Stimulated activated CD8-positive, alpha-beta memory T cell treated with anti-CD3 and anti-CD28 coated beads, Interleukin-4, amount 100 ng/mL, for 1 hour (primary cell): ENCODE measurements at places on chromosomes 5 and 9.

DNA sequence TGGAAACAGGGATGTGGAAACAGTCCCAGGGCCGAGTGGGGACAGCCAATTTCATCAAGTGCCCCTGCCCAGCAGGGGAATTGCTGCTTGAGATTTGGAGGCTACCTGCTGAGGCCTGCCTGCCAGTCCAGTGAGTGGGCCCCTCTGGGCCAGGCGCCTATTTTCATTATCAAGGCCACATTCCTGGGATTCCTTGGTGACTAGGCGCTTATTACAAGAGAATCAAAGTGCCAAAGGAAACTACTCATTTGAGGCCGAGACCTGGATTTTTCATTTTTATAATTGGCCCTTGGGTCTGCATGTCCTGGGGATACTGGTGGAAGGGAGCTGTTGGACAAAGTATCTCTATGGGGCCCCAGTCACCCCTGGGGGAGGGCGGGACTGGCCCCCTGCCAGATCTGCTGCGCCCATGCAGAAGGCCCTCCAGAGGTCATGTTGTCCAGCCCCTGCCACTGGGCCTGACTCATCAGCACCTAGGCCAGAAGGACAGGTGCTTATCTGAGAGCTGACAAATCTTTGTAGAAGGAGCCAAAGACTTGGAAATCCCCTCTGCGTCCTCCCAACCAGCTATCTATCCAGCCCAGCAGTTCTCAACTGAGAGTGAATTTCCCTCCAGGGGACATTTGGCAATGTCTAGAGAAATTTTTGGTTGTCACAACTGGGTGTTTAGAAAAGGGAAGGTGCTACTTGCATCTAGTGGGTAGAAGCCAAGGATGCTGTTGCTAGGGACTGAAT is 45.6 kb downstream of the FOXI1 start:
- no peak for DNase-seq

DNA sequence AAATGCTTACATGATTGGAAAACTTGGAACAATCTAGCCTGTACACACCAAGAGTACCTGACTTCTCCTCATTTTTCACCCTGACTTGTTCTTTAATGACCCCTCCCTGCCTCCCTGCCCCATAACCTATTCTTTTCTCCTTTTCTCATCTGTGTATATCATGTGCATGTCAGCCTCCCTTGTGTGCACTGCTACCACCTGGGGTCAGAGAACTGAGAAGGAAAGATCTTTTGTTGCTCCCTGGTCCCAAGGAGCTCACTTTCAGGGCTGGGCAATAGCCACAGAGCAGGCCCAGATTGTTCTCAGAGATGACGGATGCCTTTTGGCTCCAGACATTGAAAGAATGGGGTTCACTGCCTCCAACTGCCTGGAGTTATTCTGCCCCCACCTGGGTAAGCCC is 5.1 kb downstream of the MAP1B start:
- DNase-seq: no peak

DNA sequence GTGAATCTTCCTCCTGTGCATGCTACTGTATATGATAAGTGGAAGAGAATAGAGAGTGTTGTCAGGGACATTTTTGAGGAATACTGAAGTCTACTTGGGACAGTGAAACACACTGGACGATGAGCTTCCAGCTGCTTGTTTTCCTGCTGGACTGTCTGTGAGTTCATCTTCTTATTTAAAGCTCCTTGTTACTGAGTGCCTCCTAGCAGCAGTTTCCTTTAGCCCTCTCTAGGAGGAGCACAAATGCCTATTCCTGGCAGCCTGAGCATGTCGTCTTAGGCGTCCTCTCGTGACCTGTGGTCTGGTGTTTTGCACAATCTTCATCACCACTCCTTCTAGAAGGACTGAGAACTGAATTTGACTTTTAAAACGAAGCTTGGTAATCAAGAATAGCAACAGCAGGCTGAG is 43.8 kb downstream of the ANKRD33B start:
- no peak for DNase-seq

- DNase-seq: no peak
These were observed 14.1 kb upstream of the TOR2A start for GRCh38 chr9:127749090-127749787.

- no peak for DNase-seq
These were observed 118.7 kb downstream of the DROSHA start for GRCh38 chr5:31413030-31413812.

DNA sequence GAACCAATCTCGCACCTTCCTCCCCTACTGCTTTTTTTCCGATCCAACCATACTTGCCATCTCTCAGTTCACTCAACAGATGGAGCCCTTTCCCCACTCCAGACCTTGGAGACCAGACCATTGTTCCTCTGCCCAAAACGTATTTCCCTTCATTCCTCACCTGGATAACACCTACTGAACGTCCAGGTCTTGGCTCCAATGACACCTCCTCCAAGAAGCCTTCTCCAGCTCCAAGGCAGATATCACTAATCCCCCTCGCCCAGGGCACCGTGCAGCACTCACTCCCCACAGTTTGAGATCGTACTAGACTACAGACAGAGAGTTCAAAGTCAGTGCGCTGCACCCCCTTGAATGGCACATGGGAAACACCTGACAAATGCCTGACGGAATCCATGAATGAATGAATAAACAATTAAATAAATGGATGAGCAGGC is 47.1 kb upstream of the AKNA start:
- DNase-seq: no peak

DNA sequence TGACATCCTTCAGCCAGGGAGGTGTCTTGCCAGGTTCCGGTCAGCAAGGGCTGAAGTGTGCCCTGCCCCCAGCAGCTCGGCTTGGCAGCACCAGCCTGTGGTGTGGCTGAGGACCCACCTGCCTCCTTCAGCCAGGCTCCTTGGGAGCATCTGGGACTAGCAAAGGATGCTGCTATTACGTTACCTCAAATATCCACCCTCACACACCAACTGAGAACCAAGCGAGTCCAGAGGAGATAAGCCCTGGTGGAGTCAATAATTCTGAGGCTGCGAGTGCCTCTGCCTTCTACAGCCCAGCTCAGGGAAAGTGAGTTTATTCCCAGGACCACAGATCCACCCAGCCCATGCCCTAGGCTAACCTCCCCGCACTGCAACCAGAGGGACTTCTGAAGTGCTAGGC is 57.1 kb upstream of the FSTL4 start:
- no peak for DNase-seq

DNA sequence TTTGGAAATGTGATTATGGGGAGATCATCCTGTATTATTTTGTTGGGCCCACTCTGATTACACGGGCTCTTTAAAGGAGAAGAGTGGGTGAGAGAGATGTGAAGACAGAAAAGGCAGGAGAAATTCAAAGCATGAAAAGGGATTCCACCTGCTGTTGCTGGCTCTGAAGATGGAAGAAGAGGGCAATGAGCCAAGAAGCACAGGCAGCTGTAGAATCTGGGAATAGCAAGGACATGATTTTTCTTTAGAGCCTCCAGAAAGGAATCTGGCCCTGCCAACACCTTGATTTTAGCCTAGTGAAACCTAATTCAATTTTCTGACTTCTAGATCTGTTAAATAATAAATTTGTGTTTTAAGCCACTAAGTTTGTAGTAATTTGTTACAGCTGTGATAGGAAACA is 11.3 kb downstream of the C9 start:
- no peak for DNase-seq

GRCh38 chr5:105840800-105841199 is 1829.9 kb downstream of the EFNA5 start:
- DNase-seq: no peak

- DNase-seq: no peak
These were observed 91.1 kb upstream of the DAB2 start for GRCh38 chr5:39515881-39516280.

DNA sequence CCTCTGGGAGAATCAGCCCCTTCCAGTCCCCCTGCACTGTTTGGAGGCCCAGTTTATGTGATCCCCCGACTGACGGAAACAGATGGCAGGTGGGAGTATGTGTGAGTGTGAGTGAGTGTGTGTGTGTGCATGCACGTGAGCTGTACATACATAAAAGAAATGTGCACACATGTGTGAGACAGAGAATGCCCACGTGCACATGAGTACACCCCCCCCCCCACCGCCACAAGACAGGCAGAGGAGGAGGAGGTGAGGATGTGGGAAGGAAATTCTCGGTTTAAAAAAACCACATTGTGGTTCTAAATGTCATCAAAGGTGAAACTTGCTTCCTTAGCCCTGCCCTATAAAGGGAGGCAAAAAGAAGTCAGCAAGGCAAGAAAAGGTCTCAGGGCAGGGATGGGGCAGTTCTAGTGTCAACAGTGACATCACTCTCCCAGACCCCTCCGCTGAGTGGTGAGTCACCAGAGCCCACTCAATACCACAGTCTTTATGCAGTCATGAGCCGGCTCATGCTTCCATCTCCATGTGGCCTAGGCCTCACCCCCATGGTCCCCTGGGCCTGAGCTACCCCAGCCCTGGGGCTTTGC is 79.2 kb upstream of the HSPA9 start:
- DNase-seq: peak; percentile 31

- DNase-seq: no peak
These were observed 22.3 kb downstream of the TRIM7 start for GRCh38 chr5:181182651-181183050.

DNA sequence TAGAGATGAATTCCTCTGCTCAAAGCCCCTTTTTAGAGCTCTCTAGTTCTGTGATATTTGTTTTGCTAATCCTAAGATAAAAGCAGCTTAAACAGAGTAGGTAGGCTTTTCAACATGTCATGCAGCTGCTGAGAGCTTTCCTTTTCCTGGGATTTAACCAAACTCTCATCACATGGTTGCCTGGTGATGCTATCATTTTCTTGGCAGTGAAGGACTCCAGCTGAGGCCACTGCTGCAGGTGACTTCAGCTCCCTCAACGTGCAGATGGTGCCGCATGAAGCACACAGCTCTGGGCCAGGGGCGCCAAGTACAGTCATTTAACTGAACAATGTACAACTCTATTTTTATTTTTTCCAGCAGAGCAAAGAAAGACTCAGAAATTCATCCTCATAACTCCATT is 42.2 kb downstream of the SECISBP2 start:
- DNase-seq: no peak

DNA sequence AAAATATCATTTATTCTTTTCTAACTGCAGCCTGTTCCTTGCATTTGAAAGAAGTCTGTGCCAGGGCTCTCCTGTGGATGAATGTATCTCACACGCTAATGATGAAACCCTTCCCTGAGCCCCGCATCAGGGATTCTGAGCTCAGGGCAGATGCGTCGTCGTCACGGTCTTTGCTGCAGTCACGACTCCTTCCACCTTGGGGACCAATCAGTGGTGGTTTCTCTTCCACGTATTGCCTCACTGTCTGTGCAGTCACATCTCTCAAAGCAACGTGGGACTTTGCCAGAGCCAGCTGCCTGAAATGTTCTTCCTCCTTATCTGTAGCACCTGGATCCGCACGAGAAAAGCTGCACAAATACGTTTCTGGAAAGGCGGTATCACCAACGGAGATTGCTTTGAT is 13.9 kb upstream of the UBE2QL1 start:
- no peak for DNase-seq
